ENCODE measurements at places on chromosomes 7 and 10.

- no peak for DNase-seq
These were observed 25.4 kb upstream of the C10orf120 start for GRCh38 chr10:122725006-122725405.

DNA sequence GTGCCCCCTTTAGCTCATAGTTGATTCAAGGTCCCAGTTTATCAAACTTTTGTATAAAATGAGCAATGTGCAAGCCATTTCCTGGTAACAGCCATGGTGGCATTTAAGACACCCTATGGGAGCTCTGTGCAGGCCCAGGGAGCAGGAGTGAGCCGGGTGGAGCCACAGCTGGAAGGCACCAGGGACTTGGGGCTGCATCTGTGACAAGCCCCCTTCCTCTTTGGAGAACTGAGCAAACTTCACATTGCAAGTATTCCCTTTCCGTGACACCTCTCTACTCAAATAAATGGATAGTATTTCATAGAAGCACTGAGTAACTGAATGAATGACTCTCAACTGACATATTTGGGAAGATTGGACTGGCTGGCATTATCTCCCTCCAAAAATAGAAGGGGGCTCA lies 558.7 kb upstream of the FOXK1 start:
- no peak for DNase-seq

DNA sequence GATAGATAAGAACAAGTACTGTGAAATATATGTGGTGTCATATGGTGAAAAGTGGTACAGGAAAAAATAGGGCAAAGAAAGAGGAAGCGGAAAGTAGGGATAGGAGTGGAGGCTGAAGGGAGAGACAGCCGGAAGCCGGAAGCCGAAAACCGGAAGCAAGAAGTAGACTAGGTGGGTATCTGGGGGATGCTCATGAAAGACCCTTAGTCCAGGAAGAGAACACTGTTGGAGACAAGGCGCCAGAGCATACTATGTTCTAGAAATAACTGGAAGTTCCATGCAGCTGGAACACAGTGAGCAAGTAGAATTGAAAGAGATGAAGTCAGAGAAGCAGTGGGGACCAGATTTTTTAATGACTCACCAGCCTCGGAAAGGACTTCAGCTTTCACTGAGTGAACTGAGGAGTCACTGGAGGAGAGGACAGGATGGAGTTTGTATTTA lies 22.5 kb downstream of the ST8SIA6 start:
- no peak for DNase-seq

DNA sequence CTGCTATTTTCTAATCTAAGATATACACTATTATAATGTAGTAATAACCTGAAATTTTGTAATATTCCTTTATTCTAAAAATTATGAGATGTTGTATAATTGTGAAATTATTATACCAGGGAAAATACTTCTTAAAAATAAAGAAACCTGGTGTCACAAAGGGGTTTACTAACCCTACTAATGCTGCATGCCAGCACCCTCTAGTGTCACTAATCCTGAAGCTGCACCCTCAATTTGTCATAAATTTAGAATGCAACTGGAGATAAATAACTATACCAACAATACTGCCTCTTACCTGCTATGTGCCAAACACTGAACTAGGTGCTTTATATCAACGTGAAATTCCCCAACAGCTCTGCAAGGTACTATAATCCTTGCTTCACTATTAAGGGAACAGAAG lies 30.8 kb downstream of the TM9SF3 start:
- DNase-seq: no peak

- no peak for DNase-seq
These were observed 179.5 kb upstream of the PLXNA4 start for GRCh38 chr7:132755538-132756483.

DNA sequence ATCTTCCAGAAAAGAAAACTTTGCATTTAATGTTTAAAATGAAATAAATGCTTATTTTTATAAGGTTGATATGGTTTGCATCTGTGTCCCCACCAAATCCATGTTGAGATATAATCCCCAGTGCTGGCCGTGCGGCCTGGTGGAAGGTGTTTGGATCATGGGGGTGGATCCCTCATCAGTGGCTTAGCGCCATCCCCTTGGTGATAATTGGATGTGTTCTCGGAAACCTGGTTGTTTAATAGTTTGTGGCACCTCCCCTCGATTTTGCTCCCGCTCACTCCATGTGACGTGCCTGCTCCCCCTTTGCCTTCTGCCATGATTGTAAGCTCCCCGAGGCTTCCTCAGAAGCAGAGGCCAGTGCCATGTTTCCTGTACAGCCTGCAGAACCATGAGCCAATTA lies 2.4 kb upstream of the MTPAP start:
- no peak for DNase-seq

DNA sequence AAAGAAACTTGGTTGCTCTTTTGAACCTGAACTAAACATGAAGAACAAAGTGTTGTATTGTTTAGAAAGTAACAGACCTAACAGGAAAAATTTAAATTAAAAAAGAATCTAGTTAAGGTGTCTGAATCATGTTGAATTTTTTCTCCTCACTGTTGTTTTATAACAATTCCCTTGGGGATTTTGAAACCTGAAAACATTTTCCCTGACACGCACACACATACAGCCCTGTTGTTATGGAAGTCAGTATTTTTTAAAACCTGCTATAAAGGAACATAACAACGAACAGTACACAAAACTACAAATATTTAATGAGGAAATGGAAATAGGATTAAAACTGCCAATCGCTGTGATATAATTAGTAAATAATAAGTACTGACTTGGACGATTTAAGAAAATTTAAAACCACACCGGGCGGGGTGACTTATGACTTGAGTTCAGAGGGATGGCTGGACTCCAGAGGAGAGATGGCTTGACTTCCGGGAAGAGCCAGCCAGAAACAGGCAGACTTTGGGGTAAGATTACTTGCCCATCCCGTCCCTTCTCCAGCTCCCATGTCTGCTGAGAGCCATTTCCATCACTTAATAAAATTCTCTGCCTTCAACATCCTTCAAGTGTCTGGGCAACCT lies 16.2 kb upstream of the SPOCK2 start:
- DNase-seq: no peak

DNA sequence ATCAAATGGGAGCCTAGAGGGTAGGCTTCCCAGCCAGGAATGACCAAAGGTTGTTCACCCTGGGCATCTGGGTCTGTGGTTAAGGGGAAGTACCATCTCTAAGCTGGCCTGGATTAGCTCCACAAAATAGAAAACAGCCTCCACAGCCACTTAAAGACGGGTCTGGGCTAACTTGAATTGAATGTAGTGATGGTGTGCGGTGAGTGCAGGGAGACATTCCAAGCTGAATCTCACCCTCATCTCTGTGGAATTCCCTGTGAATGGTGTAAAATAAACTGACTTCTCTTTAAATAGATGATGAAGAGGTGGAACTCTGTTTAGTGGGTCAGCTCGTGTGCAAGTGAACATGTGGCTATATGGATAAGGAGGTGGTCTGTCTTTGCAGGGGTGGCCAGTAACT lies 251.0 kb downstream of the DYNC1I1 start:
- DNase-seq: no peak

DNA sequence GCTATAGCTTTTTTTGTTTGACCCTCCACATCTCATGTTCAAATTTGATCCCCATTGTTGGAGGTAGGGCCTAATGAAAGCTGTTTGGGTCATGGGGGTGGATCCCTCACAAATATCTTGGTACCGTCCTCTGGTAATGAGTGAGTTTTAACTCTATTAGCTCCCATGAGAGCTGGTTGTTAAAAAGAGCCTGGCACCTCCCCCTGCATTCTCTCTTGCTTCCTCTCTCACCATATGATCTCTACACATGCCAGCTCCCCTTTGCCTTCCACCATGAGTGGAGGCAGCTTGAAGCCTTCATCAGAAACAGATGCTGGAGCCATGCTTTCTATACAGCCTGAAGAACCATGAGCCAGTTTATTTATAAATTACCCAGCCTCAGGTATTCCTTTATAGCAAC lies 43.0 kb upstream of the IMMP2L start:
- no peak for DNase-seq

DNA sequence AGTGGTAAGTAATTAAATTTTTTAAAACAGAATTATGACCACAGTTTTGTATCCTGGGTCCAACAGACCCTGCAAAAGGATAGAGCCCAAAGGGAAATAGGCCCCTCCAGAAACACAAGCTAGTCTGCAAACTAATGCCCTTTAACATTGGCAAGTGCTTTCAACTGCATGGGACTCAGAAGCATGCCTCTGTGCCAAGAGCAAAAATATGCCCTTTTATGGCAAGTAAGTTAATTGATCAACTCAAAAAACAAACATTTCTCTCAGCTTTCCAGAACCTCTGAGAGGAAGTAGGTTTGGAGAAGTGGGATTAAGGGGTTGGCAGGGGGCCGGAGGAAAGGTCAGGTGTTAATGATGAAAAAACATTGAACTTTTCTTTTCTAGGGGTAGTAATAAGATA lies 186.6 kb upstream of the PRSS1 start:
- no peak for DNase-seq

GRCh38 chr10:9851808-9852207 lies 1165.9 kb upstream of the CELF2 start:
- DNase-seq: no peak

DNA sequence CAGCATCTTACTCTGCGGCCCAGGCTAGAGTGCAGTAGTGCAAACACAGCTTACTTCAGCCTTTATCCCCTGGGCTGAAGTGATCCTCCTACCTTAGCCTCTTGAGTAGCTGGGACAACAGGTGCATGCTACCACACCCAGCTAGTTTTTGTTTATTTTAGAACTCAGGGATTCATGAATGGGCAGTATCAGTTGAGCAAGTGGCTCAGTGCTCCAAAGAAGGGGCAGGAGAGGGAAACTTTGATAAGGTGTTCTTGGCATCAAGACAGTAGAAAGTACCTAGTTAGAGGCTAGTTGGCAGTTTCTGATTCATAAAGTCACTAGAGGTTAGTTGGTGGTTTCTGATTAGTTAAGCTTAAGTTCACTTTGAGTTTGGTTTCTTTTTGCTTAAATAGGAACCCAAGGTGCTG lies 18.4 kb downstream of the TRIM24 start:
- no peak for DNase-seq

DNA sequence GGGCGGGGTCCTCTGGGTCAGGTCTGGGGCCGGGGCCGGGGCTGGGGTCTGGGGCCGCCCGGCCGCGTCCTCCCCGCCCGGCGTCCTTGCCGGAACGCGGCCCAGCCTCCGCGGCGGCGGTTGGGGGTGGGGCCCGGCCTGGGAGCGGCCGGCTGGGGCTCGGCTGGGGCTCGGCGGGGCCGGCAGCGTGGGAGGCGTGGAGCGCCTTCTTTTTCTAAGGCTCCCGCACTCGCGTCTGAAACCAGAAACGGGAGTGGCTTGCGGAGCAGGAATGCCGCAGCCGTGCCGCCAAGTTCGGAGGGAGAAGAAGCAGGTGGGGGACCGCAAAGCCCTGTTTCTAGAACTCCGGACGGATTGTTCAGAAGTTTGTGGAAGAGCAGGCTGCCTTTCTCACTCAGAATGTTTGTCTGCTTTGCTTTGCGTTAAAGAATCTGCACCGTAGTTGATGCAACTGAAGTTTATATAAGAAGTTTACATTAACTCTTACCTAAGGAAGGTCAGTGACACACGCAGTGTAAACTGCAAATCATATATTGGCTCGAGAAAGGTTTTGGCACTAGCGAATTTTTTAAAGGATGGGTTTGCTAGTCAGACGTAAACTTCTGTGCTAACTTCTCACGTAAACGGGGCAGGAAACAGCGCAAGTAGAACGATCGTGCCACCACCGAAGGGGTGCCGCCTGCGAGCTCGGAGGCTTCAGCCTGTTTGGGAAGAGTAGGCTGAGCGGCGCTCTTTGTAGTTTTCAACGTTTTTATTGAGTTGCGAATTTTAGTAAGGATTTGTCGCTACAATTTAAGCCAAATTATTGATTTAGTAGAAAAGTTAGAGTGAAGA lies 729 bp downstream of the DNAJB6 start:
- DNase-seq: no peak

DNA sequence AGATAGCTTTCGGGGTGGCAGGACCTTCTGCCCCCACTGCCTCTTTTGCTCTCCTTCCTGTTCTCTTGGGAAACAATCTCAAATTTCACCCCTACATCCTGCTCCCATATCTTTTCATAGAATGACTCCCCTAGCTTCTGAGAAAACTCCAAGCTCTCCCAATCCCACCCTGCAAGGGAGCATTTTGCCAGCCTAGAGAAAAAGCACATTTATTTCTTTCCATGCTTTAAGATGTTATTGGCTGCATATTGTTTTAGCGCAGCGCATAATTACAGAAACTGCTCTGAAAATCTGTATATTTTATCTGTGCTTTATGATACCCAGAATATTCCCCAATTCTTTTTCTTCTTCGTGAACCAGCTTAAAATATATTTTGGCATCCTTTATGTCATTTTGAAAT lies 601.3 kb downstream of the KCNMA1 start:
- DNase-seq: no peak

- DNase-seq: no peak
These were observed 45.9 kb upstream of the OIT3 start for GRCh38 chr10:72847681-72848080.
